ENCODE measurements at places on chromosomes 3 and 15.

- DNase-seq: no peak
Observed at GRCh38 chr15:99632521-99632920, 66.7 kb downstream of the MEF2A start.

GRCh38 chr15:60548101-60548500 lies 69.2 kb upstream of the ICE2 start:
- no peak for DNase-seq

GRCh38 chr3:50587806-50588758 lies 18.8 kb downstream of the HEMK1 start:
- peak; percentile 82 for DNase-seq

DNA sequence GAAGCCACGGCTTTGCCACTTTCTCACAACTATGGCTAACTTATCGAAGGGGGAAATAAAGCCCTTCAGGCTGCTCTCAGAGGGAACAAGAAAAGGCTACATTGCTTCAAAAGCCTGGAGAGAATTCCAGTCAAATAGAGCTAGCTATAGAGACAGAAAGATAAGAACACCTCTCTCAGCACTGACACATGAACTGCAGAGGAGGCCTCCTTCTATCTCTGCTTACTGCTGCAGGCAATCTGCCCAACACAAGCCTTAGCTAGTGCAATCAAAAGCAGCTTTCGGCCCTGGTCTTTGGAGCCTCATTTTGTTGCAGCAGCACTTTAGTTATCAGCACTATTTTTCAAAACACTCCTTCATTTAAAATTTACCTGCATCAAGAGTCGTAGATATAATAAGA lies 118.4 kb upstream of the ROBO1 start:
- DNase-seq: no peak

DNA sequence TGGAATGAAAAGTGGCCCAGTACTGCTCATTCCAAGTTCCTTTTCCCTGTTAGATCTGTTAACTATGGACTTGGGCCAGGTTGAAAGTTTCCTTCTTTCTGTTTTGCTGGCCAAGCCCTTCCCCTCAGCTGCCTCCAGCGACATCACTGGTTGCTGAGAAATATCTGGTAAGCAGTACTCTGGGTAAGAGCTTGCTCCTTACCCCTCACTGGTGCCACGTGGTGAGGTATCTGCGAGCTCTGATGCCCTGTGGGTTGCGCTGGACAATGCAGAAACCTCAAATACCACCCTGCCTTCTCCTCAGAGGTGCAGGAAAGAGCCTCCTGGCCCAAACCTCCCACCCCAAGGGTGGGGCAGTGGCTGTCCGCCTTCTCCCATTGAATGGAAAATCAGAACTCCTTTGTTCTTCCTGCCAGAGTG lies 42.9 kb upstream of the APH1B start:
- DNase-seq: no peak

DNA sequence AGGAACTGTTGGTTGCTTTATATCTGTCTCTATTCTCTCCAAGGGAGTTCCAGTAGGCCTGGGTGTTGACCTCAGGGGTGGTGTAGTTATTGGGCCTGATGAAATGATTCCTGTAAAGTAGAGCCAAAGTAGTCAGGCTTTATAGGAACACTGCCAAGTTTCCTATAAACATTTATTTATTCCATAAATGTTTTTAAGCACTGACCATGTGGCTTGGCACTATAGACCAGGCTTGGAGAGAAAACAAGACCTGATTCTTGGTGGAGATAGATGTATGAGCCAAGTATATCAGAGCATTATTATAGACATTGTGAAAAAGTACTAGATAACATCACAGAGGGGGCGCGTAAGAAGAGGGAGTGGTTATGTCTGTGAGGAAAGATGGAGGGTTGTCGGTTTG lies 65.9 kb downstream of the TFG start:
- DNase-seq: no peak

GRCh38 chr3:15611018-15611417 lies 9.5 kb downstream of the BTD start:
- no peak for DNase-seq

GRCh38 chr3:110456438-110457138 lies 615.0 kb upstream of the NECTIN3 start:
- DNase-seq: no peak

- no peak for DNase-seq
Observed at GRCh38 chr3:135352213-135352612, 557.2 kb downstream of the EPHB1 start.

DNA sequence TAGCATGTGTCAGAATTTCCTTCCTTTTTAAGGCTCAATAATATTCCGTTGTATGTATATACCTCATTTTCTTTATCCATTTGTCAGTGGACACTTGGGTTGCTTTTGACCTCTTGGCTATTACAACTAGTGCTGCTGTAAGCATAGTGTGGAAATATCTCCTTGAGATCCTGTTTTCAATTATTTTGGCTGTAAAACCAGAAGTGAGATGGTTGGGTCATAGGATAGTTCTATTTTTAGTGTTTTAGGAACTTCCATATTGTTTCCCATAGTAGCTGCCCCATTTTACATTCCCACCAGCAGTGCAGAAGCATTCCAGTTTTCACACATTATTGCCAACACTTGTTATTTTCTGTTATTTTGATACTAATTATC lies 70.4 kb upstream of the C15orf39 start:
- DNase-seq: no peak

GRCh38 chr3:37824954-37825328 lies 36.7 kb upstream of the CTDSPL start:
- DNase-seq: no peak

GRCh38 chr3:115418583-115418982 lies 204.7 kb upstream of the GAP43 start:
- DNase-seq: no peak

DNA sequence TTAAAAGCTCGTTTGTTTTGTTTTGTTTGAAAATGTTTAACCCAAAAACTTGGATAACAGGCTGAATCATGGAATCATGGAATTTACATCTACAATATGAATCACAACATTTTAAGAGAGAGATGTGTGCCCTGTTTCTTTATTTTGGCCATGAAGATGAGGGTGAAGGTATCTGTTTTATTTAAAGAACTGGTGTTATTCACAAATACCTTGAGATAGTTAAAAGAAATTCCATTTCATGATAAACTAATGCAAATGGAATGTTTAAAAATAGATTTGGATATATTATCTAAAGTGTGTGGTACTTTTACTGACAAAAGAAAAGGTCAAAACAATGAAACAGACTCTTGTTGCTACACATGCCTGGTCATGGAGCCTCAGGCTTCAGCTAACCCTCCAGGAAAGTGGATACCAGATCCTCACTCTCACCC lies 486.0 kb upstream of the CFAP20DC start:
- no peak for DNase-seq

DNA sequence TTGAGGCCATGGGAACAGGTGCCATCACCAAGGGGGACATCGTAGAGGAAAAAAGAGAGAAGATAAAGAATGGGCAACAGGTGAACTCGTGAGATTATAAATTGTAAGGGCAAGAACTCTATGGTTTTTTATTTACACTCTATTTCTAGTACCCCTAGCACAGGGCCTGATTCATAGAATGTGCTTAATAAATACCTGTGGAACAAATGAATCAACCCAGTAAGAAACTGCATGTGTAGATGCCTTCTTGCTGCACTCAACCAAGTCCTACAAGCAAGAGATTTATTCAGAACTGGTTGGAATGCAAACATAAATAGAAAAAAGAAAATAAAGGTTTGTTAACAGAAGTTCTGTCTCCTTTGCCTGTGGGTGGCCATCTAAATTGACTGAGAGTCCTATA lies 18.7 kb upstream of the KPNA1 start:
- no peak for DNase-seq

GRCh38 chr3:194470615-194471014 lies 16.2 kb downstream of the ATP13A3 start:
- no peak for DNase-seq

- DNase-seq: no peak
Observed at GRCh38 chr3:62956411-62956810, 81.2 kb upstream of the CADPS start.

All from activated CD4-positive, alpha-beta T cell treated with anti-CD3 and anti-CD28 coated beads, Interleukin-2, amount 50 U/mL, for 24 hours (primary cell).